ENCODE measurements at places on chromosomes 6 and 20. TPM values are rescaled to one million over a fixed set of nuclear protein-coding genes. Genes with fewer than 3 reads are reported as not detected.

The IL17A gene
- not detected for total RNA-seq

The HLA-DOB gene
- total RNA-seq, result not detected

The PKIB gene
- 2.0 TPM for total RNA-seq

The BPIFB4 gene
- not detected for total RNA-seq

The FERMT1 gene
- total RNA-seq, result 3.5 TPM

The ZHX3 gene
- total RNA-seq, result 52.2 TPM

DNA sequence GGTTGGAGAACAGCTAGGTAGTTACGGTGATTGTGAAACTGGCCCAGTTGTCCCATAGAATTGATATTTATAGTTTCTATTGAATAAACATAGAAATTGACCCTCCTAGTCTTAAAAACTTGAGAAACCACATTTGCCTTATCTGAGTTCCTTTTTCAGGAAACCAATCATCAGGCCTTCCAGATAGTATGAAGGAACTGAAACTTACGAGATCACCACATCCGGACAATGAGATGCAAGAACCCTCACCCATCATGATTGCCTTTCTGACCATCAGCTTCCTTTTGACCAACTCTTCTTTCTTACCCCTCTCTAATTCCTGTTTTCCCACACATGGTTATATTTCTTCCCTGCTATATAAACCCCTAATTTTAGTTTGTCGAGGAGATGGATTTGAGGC lies 21.8 kb downstream of the SLC35F1 start:
- H3K27me3 ChIP-seq, result no peaks in the 10 kb centered on the region
- H3K4me3 ChIP-seq, result no peak overlapping the region
- H3K27ac ChIP-seq, result no peak overlapping the region
- DNase-seq, result no peak
- no peaks in the 10 kb centered on the region for H3K36me3 ChIP-seq

GRCh38 chr6:87197547-87197946 lies 42.2 kb downstream of the ZNF292 start:
- H3K4me1 ChIP-seq, result peaks cover 5% of the 10 kb centered on the region
- H3K27ac ChIP-seq, result no peak overlapping the region
- no peak for DNase-seq

DNA sequence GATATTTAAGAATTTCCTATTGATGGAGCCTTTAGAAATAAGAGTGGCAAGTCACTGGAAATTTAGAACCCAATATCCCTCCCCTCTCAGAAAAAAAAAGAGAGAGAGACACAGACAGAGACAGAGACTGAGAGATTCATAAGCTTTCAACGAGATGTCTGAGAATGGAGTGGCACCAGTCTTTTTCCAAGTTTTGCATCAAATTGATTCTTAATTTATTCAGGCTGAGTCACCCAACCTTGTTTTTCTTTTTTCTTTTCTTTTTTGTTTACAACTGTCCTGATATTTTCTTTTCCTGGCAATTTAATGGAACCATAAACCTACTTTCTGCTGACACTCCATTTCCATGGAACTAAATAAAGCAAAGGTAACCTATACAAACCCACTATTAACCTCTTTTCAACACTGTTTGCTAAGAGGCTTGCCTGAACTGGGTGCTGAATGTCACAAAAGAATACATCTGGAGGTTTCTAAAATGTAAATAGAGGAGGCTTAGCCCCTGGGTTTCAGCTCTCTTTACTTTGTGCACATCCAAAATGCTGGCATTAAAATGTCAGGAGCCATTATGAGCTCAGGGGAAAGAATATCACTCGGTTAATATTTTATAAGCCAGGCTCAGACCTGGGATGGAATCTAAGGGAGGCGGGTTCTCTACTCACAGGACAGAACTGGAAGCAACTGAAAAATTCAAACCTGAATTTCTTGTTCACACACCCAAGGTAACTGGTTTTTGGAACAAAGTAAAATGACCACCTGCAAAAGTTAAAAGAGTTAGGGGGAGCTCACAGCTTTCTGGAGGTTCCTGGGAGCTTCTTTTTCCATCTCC lies 100.8 kb downstream of the BFSP1 start:
- no peak overlapping the region for H3K4me3 ChIP-seq
- no peak for DNase-seq
- no peaks in the 10 kb centered on the region for H3K4me1 ChIP-seq
- no peak overlapping the region for H3K27ac ChIP-seq
- H3K27me3 ChIP-seq, result no peaks in the 10 kb centered on the region

DNA sequence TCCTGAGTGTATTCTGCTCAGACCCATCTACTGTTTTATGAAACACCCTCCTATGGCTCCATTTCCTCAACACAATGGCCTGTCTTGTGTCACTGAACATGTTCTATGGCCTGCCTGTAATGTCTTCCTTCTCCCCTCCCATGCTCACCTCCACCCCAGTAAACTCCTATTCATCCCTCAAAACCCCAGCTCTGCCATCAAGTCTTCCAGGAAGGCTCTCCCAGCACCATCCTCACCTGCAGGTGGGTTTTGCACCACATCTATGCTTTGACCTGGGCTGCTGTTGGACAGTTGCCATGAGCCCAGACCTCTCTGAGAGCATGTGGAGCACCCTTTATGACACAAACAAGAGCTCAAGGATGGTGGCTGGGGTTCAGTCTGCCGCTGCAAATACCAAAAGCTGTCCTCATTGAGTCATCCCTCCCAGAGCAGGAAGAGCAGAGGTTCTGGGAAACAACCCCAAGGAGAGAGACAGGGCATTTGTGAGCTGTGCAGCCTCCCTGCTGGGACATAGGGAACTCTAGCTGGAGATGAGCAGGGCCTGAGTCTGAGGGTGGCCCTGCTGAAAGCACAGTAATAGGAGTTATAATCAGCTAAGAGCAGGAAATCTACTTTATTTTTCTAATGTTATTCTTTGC lies 93.8 kb upstream of the CD93 start:
- no peak for DNase-seq
- H3K4me1 ChIP-seq, result peaks cover 12% of the 10 kb centered on the region
- H3K27me3 ChIP-seq, result no peaks in the 10 kb centered on the region
- H3K4me3 ChIP-seq, result no peak overlapping the region
- H3K27ac ChIP-seq, result no peak overlapping the region

GRCh38 chr6:149905371-149905910 lies 7.5 kb upstream of the RAET1E start:
- H3K27me3 ChIP-seq, result no peaks in the 10 kb centered on the region
- no peak for DNase-seq
- H3K27ac ChIP-seq, result no peak overlapping the region
- H3K4me3 ChIP-seq, result no peak overlapping the region

DNA sequence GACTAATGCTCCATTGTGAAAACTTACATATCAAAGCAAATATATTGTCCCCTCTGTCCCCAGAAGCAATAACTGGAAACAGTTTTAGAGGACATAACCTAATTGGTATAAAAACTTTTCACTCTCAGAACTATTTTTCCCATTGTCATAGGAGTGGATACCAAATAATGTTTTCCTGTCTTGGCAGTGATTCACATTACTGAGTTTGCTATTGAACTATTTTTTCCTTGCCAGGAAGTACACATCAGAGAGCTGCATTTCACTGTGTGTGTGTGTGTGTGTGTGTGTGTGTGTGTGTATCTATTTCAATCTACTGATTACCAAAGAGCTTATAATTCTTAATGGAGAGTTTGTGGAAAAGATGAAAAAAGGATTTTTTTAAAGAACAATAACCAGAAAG lies 45.4 kb downstream of the AKAP12 start:
- H3K4me1 ChIP-seq, result peaks cover 19% of the 10 kb centered on the region
- H3K4me3 ChIP-seq, result no peak overlapping the region
- DNase-seq, result no peak
- H3K27ac ChIP-seq, result peak overlapping the region; percentile 53
- no peaks in the 10 kb centered on the region for H3K36me3 ChIP-seq

DNA sequence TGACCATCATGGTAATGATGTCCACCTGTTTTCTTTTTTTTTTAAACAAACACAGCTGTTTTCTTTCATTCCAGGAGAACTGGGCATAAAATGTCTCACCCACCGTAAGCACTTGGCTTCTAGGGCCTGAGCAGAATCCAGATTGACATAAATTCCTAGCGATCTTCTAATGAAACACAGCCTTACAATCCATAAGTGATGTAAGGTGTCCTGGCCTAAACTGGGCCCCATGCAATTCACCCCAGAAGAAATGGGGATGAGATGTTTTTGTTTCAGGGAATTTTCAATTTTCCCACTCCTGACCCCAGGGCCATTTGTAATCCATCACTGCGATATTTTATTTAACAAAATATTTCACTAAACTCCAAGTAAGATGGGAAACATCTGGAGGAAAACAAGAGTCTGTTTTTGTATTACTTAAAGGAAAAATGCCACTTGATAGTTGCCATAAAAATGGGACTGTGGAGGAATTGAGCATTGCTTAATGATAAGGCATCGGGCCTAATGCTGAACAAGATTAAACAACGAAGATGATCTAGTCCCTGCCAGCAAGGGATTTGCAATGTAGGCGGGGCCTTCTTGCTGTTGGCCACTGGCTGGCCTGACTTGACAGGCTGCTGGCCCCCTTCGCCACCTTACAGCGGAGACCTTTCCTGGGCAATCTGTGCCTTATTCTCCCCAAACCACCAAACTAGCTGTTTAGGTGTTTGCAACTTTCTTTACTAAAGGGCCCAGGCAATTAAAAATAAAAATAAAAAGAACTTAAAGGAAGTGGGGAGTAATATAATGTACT lies 183.7 kb downstream of the CD109 start:
- no peak overlapping the region for H3K4me3 ChIP-seq
- no peak for DNase-seq
- H3K27me3 ChIP-seq, result no peaks in the 10 kb centered on the region
- H3K36me3 ChIP-seq, result no peaks in the 10 kb centered on the region
- no peaks in the 10 kb centered on the region for H3K4me1 ChIP-seq

GRCh38 chr20:6636209-6637159 lies 131.0 kb upstream of the BMP2 start:
- peaks cover 4% of the 10 kb centered on the region for H3K4me1 ChIP-seq
- H3K27ac ChIP-seq, result peak overlapping the region; percentile 62
- H3K27me3 ChIP-seq, result no peaks in the 10 kb centered on the region
- DNase-seq, result no peak
- H3K36me3 ChIP-seq, result no peaks in the 10 kb centered on the region

DNA sequence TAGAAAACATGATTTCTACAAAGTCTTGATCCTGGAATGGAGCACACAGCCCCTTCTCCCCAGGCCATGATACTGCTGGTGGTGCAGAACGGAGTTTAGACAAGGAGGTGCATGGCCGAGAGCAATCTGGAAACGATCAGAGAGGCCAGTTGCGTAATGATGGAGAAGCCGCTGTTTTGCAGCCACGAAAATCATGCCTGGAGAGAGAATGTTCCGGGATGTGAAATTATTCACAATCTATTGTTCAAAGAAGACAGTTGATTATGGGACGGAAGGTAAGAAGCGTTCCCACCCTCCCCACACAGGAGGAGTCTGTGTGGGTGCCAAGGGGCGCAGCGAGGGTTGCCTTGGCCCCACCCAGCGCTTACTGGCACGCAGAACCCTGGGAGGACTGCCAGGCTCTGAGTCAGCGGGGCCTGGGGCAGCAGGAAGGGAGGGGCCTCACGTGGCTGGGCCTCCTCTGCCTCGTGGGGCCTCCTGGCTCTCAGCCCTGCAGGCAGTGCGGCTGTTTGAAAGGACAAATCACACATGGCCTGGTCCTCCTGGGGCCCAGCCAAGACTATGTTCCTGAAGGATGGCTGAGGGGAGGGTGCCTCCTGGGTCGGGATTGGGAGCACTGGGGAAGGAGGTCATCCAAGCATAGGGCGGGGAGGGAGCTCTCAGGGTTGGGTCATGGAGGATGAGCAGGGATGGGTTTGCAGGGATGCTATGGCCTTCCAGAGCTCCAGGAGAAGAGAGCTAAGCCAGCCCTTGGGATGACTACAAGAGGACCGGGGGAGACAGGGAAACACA lies 8.7 kb upstream of the AP5S1 start:
- H3K27ac ChIP-seq, result peak overlapping the region; percentile 96
- peaks cover 60% of the 10 kb centered on the region for H3K4me1 ChIP-seq
- DNase-seq, result peak; percentile 99

DNA sequence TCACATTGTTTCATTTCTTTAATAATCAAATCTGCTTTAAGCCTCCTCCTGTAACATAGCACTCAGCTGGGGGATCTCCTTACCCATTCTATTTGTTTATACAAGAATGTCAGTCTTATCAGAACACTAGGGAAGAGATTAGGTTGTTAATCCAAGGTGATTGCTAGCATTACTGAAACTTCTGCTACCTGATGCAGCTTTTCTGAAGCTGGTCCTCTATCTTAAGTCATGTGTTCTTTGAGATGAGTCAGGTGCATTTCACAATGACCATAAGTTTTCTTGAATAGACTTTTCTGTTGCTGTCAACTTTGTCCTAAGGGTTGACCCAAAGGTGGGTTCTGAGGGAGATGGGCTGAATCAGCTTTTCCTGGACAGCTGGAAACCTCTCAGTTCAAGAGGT lies 60.7 kb upstream of the SYNCRIP start:
- no peak overlapping the region for H3K4me3 ChIP-seq
- H3K27me3 ChIP-seq, result no peaks in the 10 kb centered on the region
- H3K36me3 ChIP-seq, result no peaks in the 10 kb centered on the region
- no peak overlapping the region for H3K27ac ChIP-seq

- H3K36me3 ChIP-seq, result no peaks in the 10 kb centered on the region
- H3K27ac ChIP-seq, result no peak overlapping the region
- H3K4me3 ChIP-seq, result no peak overlapping the region
- H3K27me3 ChIP-seq, result peaks cover 50% of the 10 kb centered on the region
- no peak for DNase-seq
These were observed 25.1 kb downstream of the DLGAP4 start for GRCh38 chr20:36331209-36331608.

Data from tibial nerve (tissue), 4 donors.